K562 (cell line): ENCODE measurements at places on chromosomes 16 and 17.
A peak's percentile ranks its signal among the peaks of the same experiment; 100 is the strongest.

- DNase-seq: no peak
Measured at GRCh38 chr17:60386147-60387058, 5.5 kb downstream of the USP32 start.

DNA sequence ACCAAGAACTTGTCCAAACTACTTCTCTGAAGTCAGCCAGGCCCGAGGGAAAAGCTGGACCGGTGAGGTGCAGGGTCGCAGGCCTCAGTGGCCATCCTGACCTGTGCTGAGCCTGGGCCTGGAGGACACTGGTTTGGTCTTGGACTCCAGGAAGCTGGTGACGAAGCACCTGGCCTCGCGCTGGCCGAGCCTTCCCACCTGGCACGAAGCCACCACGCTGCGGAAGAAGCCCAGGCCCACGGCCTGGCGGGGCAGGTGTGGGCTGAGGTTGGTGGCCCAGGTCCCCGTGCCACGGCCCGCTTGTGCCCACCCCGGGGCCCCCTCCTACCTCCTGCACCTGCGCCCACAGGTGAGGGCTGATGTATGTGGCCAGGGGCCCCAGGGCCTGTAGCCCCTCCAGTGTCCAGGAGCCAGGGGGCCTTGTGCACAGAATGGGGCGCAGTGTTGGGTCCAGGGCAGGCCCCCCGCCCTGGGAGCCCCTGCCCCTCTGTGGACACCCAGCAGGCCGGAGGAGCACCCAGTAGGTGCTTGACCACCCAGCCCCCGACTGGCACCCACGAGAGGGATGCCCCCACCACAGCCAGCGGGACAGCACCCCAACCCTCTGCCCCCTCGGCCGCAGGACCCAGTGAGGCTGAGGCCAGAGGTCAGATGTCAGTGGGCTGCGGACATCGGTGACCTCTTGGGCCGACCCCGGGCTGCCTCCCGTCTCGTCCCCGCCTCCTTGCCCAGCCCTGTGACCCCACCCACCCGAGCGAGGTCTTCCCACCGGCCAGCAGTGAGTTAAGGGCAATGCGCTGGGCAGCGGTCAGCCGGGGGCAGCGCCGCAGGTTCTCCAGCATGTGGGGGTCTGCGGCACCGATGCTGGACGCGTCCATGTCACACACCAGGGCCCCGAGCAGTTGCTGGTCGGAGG lies 13.8 kb downstream of the MSLN start:
- DNase-seq: no peak

DNA sequence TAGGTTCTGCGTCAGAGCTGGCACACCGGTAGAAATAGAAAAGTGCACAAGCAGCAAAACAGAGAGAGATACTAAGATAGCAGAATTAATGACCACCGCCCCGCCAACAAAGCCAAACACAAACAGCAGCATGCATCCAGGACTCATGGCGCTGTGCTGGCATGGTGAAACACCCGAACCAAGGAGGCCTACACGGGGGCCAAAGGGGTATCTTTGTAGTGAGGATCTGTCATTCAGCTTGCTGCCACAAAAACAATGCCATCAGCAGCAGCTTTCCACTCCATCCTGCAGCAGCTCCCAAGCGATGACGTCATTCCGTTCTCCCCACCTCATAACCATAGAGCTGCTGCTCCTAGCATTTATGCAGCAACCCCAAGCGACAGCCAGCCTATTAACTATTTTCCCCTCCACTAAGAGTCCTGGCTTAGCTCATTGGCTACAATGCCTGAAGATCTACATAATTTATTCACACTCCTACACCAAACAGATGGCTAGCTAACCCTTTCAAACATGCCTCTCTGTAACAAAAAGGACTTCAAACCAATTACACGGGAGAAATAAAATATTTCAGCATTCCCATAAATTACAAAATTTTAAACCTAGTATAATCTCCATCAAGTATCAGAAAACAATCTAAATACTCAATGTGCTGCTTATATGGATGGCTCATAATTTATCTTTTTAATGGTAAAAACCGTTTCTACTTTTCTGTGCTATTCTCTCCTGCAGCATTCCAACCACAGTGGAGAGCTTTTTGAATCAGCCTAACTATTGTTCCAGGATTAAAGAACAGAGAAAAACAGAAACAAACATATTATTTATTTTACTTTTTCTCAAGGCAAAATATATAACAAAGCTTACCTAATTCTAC lies 73.9 kb downstream of the SPAG9 start:
- DNase-seq: peak; percentile 18

- DNase-seq: peak; percentile 56
Measured at GRCh38 chr17:45222289-45222995, 757 bp downstream of the FMNL1 start.
